ENCODE measurements at places on chromosomes 13 and 19.

DNA sequence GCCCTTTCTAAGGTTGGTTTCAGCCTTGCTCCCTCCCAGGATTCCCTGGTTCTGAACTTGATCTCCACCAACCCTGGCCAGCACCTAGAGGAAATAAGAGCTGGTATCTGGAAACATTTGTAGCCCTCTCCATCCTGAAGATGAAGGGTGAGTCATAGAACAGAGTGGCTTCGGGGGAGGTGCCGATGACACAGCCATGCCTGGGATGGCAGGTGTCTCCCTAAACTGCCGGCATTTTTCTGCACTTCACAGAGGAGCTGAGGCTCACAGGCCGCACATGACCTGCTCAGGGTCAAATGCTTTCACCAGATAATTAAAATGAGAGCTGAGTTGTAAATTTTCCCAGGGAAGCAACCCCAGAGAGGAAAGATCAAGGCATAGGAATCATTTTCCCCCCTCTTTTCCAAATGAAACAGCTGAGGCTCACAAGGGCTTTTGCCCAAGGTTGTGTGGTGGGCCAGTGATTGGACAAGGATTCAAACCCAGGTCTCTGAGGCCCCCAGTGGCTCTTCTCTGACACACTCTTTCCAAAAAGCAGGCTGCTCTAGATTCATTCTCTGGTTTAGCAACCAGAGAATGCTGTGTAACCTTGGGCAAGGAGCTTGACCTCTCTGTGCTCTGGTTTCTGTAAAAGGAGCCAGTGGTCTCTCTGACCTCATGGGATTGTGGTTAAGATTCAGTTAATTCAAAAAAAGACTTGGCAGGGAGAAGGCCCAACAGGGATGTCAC lies 1.2 kb upstream of the SLC25A42 start:
- DNase-seq = peak; percentile 47

DNA sequence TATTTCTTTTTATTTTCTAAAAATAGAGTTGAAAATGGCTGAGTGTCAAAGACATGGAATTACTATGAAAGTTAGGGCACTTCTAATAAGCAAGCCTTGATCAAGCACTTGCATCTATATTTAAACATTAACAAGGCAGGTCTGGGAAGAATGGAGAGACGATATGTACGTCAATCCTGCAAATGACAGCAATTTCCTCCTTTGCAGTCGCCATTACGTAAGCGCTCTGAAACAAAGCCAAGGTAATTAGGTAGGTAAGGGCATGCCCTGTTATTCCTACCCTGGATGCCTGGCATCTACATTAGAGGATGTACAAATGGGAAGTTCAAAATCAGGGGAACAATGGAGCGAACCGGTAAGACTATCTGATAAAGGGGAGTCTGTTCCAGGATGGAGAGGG lies 664.0 kb upstream of the ARGLU1 start:
- no peak for DNase-seq

DNA sequence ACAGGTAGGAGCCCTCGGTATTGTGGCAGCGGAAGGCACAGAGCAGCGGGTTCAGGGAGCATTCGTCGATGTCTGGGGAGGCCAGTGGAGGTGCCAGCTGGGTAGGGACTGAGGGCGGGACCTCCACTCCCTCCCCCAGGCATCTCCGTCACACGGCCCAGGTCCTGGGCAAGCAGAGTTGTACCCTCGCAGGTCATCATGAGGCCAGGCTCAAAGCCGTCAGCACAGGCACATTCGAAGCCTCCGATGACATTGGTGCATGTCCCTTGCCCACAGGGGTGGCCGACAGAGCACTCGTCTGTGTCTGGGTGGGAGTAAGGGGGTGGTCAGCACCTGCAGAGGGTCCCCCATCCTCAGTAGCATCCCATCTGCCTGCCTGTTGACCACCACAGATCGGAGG lies 35.3 kb downstream of the CCL25 start:
- DNase-seq = no peak

- DNase-seq = no peak
These were observed 58.6 kb upstream of the WASF3 start for GRCh38 chr13:26498656-26499601.

DNA sequence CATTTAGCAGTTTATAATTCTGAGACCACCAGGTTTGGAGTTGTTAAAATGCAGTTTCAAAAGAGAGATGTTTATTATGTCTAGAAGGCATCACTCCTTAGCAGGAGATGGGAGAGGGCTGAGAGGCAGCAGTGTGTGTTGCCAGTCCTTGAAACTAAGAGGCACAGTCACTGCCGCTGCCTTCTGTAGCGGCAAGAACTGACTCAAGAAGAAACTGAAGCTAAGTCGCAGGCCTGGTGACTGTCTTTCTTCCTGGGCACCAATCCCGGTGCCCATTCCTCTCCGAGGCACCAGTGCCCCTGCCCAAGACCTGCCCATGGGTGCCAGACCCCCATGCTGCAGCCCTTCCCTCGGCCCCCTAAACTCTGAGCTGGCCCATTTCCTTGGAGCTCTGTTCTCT lies 20.1 kb downstream of the N4BP2L1 start:
- no peak for DNase-seq

DNA sequence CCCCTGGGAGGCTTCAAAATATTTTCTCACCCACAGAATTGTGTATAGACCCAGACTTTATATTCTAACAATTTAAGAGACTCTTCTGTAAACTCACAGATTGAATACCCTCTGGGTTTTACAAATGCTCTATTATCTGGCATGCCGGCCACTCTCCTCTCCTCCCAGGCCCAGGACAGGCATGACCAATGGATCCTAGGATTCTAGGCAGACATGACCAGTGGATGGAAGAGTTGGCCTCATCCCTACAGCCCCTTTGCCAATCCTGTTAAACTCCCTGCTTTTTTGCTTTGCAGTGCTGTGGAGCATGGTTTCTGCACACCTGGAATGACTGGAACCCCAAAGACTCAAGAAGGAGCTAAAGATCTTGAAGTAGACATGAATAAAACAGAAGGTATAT lies 5.8 kb downstream of the ACSBG2 start:
- DNase-seq = no peak

GRCh38 chr13:114260814-114261213 lies 20.6 kb upstream of the UPF3A start:
- DNase-seq = no peak

DNA sequence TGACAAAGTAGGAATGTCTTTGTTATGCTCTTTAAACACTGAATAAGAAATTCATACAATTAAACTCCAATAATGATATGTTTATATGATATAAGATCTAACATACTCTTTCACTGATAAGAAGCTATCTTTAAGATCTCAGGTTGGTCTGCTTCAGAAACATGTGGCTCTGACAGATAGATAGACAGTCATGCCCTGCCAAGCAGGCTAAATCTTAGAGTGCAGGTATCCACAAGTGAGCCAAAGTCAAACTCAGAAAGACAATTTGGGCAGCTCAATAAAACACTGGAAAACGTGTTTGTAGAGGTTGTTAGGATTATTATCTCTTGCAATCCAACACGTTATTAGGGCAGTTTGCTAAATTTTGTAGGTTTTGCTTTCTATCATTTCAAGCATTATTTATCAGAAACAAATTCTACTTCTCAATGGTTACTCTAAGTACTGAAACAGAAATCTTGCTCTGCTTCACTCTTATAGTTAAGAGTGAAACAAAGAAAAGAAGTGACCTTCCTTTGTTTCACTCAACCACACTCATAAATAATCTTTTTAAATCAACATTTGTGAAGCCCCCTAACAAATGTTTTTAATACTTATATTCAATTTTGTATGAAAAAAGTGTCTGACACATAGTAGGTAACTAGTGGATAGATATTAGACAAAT lies 1255.6 kb downstream of the DIAPH3 start:
- no peak for DNase-seq

DNA sequence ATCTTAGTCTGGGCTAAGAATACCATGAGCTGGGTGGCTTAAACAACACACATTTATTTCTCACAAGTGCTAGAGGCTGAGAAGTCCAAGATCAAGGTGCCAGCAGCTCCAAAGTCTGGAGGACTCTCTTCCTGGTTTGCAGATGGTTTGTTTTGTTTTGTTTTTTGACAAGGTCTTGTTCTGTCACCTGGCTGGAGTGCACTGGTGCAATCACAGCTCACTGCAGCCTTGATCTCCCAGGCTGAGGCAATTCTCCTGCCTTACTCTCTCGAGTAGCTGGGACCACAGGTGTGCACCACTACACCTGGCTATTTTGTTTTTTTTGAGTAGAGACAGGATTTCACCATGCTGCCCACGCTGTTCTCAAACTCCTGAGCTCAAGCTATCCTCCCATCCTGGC lies 15.5 kb downstream of the APLP1 start:
- no peak for DNase-seq

GRCh38 chr13:100673376-100673712 lies 1.3 kb downstream of the TMTC4 start:
- no peak for DNase-seq

GRCh38 chr13:29503041-29503837 lies 92.2 kb downstream of the SLC7A1 start:
- no peak for DNase-seq

GRCh38 chr13:20149762-20150161 lies 11.1 kb downstream of the GJA3 start:
- no peak for DNase-seq

DNA sequence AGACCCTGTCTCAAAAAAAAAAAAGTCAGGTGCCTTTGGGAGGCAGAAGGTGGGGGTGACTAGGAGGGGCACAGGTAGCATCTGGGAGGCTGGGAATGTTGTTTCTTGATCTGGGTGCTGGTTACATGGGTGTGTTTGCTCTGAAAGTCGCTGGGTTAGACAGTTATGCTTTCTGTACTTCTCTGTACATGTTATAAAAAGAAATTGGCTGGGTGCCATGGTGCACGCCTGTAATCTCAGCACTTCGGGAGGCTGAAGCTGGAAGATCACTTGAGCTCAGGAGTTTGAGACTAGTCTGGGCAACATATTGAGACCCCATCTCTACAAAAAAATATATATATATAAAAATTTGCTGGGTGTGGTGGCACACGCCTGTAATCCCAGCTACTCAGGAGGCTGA lies 15.1 kb downstream of the NOSIP start:
- DNase-seq = no peak

DNA sequence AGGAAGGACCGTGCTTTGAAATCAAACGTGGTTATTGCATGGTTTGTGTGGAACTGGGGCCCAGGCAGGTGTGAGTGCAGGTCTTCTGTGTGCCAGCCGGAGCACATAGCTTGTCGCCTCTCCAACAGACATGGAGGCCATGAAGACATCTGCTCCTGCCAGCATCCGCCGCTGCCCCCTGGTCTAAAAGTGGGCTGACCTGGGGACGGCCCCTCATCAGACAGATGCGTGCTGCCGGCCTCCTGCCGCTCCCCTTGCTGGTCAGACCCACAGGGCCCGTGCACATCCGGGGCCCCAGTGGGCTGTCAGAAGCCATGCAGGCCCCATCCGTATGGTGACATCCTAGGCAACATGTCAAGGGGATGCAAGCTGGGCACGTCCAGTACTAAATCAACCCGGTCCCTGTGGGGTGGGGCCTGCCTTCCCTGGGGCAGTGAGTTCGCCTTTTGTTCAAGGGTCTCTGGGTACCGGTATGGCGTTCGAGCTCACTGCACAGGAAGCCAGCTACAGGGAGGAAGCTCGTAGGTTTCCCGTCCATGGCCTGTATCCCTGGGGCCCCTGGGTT lies 88.0 kb upstream of the MCF2L start:
- no peak for DNase-seq

DNA sequence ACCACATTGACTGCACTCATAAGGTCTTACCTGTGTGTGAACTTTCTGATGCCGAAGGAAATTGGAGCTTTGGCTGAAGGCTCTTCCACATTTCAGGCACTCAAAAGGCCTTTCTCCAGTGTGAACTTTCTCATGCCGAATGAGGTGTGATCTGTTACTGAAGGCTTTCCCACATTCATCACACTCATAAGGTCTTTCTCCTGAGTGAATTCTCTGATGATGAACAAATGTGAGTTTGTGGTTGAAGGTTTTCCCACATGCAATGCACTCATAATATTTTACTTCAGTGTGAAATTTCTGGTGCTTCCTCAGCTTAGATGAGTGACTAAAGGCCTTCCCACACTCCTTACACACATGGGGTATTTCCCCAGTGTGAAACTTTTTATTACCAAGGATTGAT lies 5.7 kb downstream of the ZNF132 start:
- DNase-seq = no peak

DNA sequence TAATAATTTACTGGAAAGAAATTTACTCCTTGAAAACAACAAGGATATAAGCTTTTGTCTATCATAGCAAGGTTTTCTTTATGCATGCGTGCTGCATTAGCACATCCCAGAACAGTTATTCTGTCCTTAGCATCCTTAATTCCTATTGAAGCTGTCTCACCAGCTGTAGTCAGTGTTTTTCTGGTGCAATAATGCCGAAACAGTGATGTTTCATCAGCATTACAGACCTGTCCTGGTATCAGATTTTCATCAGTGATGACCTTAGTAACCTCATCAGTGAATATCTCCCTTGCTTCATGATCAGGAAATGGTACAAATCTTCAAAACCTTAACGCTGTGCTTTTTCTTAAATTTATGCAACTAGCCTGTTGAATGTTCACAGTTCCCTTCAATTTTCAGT lies 264.7 kb upstream of the STARD13 start:
- no peak for DNase-seq

- no peak for DNase-seq
These were observed 187.5 kb upstream of the KL start for GRCh38 chr13:32828711-32829110.

GRCh38 chr19:39264306-39265290 lies 3.6 kb upstream of the IFNL2 start:
- no peak for DNase-seq

GRCh38 chr13:43787997-43788396 lies 1.2 kb upstream of the ENOX1 start:
- DNase-seq = peak; percentile 27

GRCh38 chr13:108044954-108045353 lies 170.4 kb downstream of the LIG4 start:
- no peak for DNase-seq

DNA sequence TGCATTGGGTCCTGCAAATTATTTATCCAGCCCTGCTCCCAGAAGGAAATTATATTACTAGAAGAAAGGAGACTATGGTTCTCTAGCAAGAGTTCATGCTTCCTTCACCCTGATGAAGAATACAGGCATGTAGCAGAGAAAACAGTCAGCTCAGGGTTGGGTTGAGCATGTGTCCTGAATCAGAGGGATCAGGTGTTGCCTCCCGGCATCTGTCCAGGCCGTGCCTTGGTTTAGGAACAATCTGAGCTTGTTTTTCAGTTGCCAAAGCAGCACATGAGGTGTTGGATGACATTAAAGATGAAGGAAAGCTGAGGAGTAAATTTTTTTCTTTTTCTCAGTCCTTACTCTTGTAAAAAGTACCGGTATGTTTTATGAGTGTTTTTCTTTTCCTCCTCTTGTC lies 62.0 kb downstream of the KL start:
- no peak for DNase-seq

DNA sequence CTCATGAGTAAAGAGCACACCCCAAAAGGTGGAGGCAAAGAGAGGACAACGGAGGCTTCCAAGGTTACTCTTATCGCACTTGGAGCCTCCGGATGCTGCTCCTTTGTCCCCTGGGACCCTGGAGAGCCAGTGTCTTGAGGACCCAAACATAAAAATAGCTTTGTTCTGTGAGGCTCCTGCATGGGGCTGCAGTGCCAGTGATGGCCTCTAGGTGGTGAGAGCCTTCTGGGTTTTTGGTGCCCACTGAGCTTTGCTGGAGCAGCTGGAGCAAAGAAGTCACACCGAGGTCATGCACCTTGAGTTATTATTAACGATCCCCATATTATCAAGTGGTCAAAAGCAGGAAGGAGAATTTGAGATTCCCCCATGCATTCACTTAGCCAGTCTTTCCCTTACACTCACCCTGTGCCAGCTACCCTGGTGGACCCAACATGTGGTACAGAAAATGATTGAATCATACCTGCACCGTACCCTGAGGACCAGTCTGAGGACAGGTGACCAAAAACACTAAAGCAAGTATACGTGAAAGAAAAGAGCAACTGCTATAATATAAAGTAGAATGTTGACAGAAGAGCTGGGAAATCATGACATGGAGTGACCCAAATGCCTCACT lies 41.5 kb downstream of the ZNF682 start:
- DNase-seq = no peak

Measured in NCI-H226 (cell line).